ENCODE measurements at places on chromosomes 4 and X. TPM values are rescaled to one million over a fixed set of nuclear protein-coding genes. Genes with fewer than 3 reads are reported as not detected.

Gene PDE5A
- total RNA-seq = 0.11 TPM

Gene SPANXA1
- not detected for total RNA-seq

Gene ZFP92
- 0.11 TPM for total RNA-seq

Gene HTN1
- total RNA-seq = not detected

- H3K27me3 ChIP-seq = no peaks in the 10 kb centered on the region
- H3K27ac ChIP-seq = no peak overlapping the region
- H3K4me3 ChIP-seq = no peak overlapping the region
- H3K4me1 ChIP-seq = no peaks in the 10 kb centered on the region
- DNase-seq = no peak
- H3K36me3 ChIP-seq = no peaks in the 10 kb centered on the region
These were observed 184.3 kb upstream of the TACR3 start for GRCh38 chr4:103904123-103904522.

DNA sequence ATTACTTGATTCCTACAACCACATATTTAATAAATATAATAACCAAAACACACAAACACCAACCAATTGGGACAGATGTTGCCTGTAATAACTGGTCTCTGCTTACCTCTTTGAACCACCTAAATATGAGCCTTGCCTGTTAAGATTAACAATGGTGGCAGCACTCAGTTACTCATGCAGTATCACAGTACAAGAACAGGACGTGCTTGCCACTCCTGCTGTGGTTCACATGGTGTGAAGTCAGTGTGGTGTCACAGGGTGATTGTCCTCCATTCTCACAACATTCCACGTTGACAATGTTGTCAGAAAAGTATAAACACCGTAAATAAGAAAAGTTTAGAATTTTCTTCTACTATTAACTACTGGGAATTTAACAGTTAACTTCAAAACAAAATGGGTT is 365.0 kb downstream of the PPP3CA start:
- H3K27ac ChIP-seq = no peak overlapping the region
- no peaks in the 10 kb centered on the region for H3K36me3 ChIP-seq
- H3K27me3 ChIP-seq = no peaks in the 10 kb centered on the region
- DNase-seq = no peak
- no peak overlapping the region for H3K4me3 ChIP-seq

DNA sequence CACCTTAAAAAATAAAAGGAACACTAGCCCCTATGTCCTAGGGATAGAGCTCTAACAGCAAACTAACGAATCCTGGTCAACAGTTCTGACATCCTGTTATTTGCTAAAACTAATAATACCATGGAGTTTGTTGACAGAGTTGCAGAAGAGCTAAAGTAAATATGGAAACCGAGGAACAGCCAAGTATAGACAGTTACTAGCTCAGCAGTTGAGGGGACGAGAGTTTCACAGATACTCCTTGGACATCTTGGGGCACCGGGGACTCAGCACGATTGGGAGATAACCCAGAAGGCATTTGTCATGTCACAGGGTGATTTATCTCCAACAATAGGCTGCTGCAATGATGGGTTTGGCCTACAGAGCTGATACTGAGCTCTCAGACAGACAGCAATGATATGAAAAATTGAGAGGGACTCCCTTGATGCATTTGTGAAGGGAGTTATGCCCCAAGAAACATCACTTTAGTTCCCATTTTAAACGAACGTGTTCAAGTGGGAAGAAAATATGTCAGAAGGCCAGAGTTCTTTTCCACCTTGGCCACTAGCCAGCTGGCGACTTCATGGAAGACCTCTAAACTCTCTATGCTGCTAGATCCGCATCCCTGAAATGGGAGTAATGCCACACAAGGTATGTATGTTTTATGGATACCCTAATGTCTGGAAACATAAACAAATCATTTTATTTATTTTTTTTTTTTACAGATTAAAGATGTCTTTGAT is 48.6 kb downstream of the TSC22D3 start:
- no peaks in the 10 kb centered on the region for H3K4me1 ChIP-seq
- H3K4me3 ChIP-seq = no peak overlapping the region
- H3K36me3 ChIP-seq = no peaks in the 10 kb centered on the region
- no peak overlapping the region for H3K27ac ChIP-seq
- no peak for DNase-seq

DNA sequence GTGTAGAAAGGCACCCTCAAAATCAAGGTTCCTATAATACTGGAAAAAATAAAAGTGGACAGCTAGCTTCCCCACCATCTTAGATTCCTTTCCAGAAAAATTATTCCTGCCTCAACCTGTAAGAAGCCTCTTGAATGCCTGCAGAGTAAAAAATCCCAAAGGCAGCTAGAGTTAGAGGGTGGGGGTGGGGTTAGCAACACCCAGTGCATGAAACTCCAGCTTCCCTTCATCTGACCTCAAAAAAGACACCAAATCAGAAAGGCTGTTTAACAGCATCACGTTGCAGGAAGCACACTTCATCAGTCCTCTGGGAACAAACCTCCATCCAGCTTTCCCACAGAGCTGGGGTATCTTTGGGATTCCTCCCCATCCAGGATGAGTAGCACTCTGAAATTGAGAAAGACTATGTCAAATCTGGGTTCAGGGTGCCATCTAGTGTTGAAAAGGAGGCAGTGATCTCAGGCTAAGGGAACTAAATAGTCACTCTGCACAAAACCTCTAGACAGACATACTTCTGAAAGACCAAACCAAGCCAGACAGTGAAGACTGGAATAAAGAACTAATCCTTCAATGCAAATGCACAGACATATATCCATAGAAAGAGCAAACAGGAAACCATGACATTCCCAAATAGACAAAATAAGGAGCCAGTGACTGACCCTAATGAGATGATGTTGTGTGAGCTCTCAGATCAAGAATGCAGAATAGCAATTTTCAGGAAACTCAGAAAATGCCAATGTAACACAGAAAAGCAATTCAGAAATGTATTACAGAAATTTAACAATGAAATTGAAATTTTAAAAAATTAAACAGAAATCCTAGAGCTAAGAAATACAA is 97.9 kb downstream of the ARHGEF9 start:
- peaks cover 6% of the 10 kb centered on the region for H3K36me3 ChIP-seq
- H3K4me3 ChIP-seq = no peak overlapping the region
- DNase-seq = peak; percentile 0
- no peaks in the 10 kb centered on the region for H3K27me3 ChIP-seq

DNA sequence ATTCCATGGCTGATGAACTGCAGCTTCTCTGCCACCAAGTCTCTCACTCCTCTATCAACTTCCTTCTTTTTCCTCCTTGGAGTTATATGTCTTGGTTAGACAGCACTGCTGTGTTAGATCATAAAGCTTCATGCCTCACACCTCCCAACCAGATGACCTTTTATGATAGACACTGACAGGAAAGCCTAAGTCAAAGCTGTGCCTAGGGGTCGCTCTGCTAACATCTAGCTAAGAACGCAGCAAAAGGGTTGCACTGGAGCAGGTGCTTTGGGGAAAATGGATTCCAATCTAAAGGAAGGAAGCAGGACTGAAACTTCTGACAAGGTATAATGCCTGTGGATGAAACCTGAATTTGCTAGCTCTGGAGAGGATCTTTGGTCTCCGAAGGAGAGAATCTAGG is 509.7 kb downstream of the SMARCA1 start:
- H3K27me3 ChIP-seq = no peaks in the 10 kb centered on the region
- no peak overlapping the region for H3K27ac ChIP-seq
- no peaks in the 10 kb centered on the region for H3K4me1 ChIP-seq

DNA sequence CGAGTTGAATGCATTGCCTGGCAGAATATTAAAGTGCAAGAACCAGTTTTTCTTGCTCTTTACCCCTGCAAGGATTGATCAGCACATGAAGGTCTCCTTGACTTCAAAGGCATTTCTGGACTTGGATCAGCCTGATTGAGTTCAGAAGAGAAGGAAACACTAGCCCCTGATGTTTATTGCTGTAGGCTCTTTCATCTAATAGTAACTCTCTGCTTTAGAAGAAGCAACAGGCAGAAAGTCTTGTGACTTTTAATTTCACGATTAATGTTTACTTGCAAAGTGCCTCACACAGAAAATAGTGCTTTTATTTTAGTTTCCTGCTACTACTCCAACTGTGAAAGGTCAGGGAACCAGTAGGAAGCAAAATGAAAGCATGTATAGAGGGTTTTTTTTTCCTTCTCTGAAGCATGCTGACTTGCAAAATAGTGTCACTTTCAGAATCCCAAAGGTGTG is 69.1 kb downstream of the PCDH7 start:
- H3K36me3 ChIP-seq = no peaks in the 10 kb centered on the region
- no peaks in the 10 kb centered on the region for H3K4me1 ChIP-seq
- no peak overlapping the region for H3K4me3 ChIP-seq
- no peak overlapping the region for H3K27ac ChIP-seq
- H3K27me3 ChIP-seq = no peaks in the 10 kb centered on the region
- no peak for DNase-seq
